ENCODE measurements at places on chromosomes 13 and 19. TPM values are rescaled to one million over a fixed set of nuclear protein-coding genes. Genes with fewer than 3 reads are reported as not detected.

DNA sequence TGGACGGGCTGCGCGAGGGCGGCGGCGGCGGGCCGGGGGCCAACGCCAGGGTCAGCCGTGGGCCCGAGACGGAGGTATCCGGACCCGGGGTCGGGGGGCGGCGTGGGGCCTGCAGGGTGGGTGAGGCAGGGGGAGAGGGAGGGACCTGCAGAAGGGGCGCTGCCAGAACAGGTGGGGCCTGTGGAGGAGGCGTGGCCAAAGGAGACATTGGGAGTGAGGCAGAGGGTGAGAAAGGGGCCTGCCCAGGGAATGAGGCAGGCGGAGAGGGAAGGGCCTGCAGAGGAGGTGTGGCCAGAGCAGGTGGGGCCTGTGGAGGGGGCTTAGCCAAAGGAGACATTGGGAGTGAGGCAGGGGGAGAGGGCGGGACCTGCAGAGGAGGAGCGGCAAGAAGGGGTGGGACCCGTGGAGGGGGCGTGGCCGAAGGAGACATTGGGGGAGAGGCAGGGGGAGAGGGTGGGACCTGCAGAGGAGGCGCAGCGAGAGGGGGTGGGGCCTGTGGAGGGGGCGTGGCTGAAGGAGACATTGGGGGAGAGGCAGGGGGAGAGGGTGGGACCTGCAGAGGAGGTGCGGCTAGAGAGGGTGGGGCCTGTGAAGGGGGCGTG lies 4.2 kb downstream of the PRR36 start:
- peaks cover 5% of the 10 kb centered on the region for H3K27me3 ChIP-seq
- peak overlapping the region; percentile 75 for H3K4me3 ChIP-seq
- no peak for DNase-seq

DNA sequence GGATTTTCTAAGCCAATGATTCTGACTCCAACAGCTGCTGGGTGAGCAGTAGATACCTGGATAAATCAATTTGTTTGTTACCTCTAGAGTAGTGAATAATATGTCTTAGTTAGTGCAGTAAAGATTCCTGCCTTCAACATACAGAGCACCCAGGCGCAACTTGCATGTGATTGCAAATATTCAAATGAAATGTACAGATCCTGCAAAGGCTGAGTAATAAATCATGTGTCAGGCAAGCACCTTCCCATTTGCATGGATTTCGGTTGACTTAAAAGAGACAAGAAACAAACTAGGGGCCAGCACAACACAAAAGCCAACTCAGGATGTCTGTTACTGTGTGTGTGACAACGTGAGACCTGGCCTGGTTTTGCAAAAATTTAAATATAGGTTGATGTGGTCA lies 79.7 kb downstream of the TNFSF11 start:
- H3K27me3 ChIP-seq = no peaks in the 10 kb centered on the region
- no peaks in the 10 kb centered on the region for H3K36me3 ChIP-seq
- no peak overlapping the region for H3K27ac ChIP-seq
- no peak overlapping the region for H3K4me3 ChIP-seq

GRCh38 chr13:21445759-21446158 lies 13.3 kb downstream of the ZDHHC20 start:
- H3K27me3 ChIP-seq = no peaks in the 10 kb centered on the region
- H3K4me1 ChIP-seq = no peaks in the 10 kb centered on the region
- H3K36me3 ChIP-seq = no peaks in the 10 kb centered on the region
- H3K4me3 ChIP-seq = no peak overlapping the region
- no peak overlapping the region for H3K27ac ChIP-seq

KIR2DL1 gene
- not detected for total RNA-seq

MBD3L2 gene
- not detected for total RNA-seq
